ENCODE measurements at places on chromosomes 13 and 19.

DNA sequence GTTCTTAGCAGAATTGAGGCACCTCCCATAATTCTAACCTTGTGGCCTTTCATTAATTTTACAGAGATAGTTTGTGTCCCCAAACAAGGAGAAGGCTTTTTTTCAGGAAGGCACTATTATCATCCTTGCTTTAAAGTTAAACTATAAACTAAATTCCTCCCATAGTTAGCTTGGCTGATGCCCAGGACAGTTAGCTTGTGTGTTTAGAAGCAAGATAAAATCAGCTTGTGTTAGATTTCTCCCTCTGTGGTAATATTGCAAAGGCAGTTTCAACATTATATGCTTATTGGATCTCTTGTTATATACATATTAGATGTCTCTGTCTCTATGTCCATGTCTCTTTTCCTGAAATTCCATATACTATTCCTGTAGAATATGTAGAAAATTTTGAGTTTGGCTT, 342.7 kb downstream of the TBC1D4 start:
- DNase-seq, result no peak

DNA sequence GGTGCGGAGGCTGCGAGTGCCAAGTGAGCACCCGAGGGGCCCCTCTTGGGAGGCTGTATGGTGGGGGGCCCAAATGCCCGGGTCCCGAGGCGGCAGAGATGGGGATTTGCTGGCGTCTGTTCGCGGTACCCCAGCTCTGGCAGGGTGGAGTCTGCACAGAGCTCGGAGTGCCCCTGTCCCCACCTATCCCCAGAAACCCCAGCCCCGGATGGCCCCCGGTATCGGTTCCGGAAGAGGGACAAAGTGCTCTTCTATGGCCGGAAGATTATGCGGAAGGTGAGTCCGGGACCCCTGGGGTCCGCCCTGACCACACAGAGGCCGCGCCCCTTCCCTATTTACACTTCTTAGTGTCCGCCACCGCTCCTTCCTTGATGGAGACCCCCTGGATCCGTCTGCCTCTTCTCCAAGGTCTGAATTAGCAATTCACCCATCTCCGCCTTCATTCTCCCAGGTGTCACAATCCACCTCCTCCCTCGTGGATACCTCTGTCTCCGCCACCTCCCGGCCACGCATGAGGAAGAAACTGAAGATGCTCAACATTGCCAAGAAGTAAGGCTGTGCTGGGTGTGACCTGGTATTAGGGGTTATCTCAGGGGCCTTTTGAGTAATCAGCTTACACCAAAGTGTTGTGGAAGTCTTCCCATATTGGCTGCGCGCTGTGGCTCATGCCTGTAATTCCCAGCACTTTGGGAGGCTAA, 630 bp downstream of the PNPLA6 start:
- DNase-seq, result no peak

DNA sequence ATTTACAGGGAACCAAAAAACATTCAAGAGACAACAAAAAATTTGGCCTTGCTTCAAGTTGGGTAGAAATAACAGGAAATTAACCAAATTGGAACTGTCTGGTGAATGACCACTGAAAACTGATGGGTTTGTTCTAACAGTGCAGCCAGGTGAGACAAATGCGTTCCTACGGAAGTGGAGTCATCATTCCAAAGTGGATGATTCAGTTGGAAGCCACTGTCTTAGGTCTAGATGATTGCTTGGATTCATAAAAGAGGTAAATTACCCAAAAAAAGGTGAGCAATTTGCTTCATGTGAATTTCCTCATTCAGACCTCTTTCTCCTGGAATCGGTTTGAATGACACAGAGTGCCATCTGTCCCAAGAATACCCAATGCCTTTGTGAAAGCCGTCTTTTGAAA, 87.1 kb upstream of the IPO5 start:
- no peak for DNase-seq

- DNase-seq, result no peak
These were observed 8.3 kb downstream of the RYR1 start for GRCh38 chr19:38441657-38442348.
